ENCODE measurements at places on chromosomes 13 and 19.

- no peak for DNase-seq
Observed at GRCh38 chr19:4077800-4078684, 11.3 kb upstream of the ZBTB7A start.

DNA sequence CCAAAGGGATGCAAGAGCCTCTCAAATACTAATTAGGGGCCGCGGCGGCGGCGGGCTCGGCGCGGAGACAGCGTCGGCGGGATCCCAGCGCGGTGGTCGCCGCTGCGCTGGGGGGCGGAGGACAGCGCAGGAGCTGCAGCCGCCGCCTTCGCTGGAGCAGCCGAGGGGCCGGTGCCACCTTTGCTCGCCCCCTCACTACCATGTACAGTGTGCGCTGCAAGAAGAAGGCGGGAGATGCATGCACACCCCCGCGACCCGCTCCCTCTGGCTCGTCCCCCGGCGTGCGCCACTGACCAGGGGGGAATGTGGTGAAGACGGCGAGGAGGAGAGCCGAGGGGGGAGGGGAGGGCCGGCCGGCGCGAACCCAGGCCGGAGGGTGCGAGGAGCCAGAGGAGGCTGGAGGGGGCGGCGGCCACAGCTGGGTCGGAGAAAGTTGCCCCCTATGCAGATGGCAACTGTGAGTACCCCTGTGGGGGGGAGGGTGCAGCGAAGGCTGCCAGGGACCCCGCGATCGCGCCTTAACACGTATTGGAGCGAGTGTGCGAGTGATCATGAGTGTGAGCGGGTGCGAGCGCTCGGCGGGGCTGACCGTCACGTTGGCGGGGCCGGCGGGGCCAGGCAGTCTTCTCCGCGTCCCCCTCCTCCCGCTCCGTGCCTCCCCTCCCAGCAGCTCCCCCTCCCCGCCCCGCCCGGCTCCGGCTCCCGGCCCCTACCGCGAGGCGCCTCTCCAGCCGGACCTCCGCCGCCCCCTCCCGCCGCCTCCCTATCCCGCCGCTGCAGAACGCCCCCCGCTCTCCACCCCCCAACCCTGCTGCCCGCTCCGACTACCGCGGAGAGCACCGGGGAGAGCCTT lies 808 bp downstream of the SLITRK5 start:
- DNase-seq: no peak

GRCh38 chr13:54611390-54611789 lies 1582.8 kb downstream of the OLFM4 start:
- no peak for DNase-seq

DNA sequence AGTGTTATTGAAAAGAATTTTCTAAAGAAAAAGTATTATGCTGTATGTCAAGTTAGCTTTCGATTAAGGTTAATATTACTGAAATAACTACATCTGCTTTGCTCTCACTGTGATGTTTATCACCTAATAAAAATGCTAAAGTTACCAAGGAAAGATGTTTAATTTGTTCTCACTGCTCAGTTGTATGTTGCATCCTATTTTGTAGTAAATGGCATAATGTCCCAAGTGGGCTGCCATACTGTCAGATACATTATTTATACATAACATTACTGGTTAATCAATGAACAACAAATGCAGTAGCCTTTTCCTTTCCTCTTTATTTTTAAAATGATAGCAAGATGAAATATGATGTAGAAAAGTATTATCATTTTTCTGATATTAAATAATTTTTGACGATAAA lies 226.3 kb upstream of the DACH1 start:
- DNase-seq: no peak

DNA sequence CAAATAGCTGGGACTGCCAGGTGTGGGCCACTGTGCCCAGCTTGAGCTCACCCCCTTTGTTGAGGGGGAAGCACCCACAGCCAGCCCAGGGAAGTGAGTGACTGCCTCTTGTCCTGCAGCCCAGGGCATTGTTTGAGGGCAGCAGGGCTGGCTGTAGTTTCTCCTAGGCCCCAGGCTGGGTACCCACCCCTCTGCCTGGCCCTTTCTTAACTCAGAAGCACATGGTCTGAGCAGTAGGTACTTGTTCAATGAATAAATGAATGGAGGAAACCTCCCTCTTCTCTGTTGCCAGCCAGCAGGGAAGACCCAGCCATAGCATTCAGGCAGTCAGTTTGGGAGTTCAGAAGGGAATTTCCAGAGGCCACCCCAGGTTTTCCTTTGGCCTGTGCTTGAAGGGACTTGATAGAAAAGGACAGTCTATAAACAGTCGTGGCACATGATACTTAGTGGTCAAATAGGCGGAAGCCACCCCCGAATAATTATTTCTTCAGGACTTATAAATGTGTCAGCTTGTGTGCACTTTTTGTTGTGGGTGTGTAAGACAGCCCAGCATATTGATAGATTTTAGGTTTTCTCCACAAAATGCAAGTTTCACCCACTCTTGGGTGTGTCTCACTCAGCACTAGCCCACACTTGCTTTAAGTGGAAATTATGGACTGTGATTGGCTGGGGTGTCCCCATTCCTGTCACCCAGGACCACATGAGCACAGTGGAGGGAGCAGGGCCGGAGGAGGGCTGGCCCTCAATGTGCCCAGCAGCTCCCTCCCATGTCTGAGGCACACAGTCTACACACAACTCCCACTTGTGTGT lies 33.1 kb downstream of the GATAD2A start:
- no peak for DNase-seq

GRCh38 chr13:32824675-32825074 lies 191.5 kb upstream of the KL start:
- peak; percentile 77 for DNase-seq

GRCh38 chr13:29654843-29655547 lies 59.5 kb upstream of the SLC7A1 start:
- no peak for DNase-seq

- no peak for DNase-seq
Observed at GRCh38 chr19:13298565-13299481, 148.6 kb downstream of the IER2 start.

Data from urothelium cell line (cell line).